ENCODE measurements at places on chromosomes 7 and 10.

- DNase-seq = no peak
Measured at GRCh38 chr7:46534664-46535588, 613.9 kb upstream of the IGFBP3 start.

- no peak for DNase-seq
Measured at GRCh38 chr7:157003756-157004520, 6.5 kb downstream of the MNX1 start.

DNA sequence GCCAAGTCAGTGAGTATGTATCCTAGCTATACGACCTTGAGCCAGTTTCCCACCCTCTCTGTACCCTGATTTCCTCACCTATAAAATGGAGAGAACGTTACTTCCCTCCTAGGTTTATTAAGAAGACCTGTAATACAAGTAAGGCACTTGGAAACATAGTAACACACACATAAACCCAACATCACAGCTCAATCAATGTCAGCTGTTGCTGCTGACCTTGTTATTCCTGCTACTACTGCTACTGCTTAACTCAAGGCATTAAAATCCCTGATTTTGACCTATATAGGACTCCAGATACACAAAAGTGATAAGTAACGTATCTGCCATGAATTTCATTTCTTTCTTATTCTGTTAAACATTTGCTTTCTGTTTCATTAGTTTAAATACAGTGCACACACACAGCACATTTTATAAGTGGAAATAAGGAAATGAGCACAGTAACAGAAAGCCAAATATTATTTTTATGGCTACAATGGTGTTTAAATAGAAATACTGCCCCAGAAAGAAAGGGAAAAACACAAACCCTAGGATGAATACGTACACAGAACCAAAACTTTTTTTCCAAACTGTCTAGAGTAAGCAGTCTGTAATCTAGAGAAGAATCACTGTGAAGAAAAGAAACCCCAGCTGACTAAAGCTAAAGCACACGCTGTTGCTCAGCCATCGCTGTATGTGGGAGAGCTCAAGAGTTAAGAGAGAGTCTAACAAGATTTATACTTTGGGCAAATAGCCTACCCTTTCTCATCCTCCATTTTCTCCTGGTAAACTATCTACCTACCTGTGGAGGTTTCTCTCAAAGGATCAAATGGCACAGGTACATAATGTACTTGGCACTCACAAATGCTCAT is 19.0 kb downstream of the NAPEPLD start:
- no peak for DNase-seq

GRCh38 chr10:42951486-42952251 is 125.2 kb upstream of the RET start:
- no peak for DNase-seq

DNA sequence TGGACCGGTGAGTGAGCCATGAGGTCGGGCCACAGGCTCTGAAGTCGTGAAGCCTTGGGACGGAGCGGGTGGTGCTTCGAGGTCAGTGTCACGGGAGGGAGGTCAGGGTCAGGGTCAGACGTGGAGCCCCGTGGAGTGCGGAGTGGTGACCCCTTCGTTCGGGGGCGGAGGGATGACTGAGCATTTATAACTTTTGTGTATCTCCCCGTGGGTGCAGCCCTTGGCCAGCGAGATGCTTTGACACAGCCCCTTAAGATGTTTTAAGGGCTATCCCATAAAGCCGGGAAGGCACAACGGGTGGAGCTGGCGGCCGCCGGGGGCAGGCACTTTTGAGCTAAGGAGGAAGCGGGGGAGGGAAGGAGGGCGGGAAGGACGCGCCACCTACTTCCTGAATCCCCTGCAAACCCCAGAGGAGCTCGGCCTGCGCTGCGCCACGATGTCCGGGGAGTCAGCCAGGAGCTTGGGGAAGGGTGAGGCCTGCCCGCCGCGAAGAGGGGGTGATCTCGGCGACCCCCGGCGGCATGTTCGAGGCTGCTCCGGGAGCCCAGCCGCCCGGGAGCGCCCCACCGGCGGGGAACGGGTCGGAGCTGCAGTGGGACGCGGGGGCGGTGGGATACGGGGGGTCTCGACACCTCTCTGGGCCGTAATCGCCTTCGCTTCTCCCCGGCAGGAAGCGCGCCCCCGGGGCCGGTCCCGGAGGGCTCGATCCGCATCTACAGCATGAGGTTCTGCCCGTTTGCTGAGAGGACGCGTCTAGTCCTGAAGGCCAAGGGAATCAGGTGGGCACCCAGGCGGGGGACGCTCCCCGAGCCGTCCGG is at the start of gene GSTO1:
GSTO1 (plus strand) TSS at position 400 of the 818 bp plus-strand sequence; CDS start at position 437, 37 bp downstream.
- DNase-seq = peak; percentile 63

DNA sequence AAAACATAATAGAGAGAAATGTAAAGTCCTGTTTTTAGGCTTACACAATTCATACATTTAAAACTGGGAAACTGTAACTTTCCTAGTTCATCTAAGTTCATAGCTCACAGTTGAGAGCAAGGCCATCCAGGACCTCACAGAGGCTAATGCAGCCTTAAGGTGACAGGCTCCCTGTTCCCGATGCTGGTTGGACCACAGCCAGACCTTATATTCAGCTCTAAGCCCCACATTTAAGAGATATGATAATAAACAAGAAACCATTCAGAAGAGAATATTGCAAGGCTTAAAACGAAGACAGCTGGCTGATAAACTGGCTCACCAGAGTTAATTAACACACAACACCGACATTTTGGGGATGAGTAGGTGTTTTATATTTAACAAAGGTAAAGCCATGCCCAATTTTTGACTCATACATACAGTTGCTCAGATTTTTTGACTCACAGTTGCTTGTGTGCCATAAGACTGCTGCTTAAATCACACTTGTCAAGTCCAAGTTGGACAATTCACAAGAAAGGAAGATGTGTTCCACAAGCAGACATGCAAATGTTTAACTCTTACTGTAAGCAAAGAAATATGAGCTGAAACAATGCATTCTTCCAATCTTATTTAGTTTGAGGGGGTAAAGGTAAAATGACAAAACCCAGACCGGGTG is 41.1 kb upstream of the TMEM213 start:
- no peak for DNase-seq

DNA sequence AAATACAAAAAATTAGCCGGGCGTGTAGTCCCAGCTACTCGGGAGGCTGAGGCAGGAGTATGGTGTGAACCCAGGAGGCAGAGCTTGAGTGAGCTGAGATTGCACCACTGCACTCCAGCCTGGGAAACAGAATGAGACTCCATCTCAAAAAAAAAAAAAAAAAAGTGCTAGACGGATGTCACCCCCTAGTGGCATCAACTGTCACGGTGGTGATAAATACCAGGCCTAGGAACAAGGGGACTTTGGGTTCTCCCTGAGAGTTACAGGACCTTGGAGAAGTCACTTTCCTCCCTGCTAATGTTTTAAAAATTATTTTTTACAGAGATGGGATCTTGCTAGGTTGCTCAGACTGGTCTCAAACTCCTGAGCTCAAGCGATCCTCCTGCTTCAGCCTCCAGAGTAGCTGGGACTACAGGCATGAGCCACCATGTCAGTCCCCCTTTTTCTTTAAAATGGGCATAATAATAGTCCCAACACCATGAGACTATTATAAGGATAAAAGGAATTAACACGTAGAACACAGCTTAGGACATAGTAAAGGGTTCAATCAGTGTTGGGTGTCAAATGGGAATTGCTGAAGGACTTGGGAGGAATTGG is 2.6 kb upstream of the TMEM130 start:
- no peak for DNase-seq

DNA sequence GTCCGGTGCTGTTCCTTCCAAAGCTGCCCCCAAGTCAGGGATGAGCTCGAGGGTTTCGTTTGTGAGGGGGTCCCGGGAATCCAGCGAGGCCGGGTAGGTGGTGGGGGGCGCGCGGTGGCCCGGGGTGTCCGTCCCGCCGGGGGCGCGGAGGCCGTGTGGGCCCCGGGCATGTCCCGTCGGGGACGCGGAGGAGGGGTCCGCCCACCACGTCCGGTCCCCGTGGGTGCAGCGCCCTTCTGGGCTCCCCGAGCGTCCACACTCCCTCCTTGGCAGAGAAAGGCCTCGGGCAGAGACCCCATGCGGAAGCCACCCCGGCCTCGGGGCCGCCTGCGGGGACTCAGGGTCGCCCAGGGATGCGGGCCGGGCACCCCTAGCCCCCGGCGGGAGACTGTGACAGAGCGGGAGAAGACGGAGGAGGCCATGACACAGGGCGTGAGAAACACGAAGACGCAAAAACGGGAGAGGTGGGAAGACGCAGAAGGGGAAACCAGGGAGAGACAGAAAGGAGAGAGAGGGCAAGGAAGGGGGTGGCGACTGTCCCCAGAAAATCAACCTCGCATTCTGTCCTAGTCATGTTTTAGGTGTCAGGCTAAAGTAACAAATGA is 640 bp upstream of the ZNF425 start:
- peak; percentile 45 for DNase-seq

- no peak for DNase-seq
Measured at GRCh38 chr7:50868426-50869100, 85.9 kb upstream of the GRB10 start.

DNA sequence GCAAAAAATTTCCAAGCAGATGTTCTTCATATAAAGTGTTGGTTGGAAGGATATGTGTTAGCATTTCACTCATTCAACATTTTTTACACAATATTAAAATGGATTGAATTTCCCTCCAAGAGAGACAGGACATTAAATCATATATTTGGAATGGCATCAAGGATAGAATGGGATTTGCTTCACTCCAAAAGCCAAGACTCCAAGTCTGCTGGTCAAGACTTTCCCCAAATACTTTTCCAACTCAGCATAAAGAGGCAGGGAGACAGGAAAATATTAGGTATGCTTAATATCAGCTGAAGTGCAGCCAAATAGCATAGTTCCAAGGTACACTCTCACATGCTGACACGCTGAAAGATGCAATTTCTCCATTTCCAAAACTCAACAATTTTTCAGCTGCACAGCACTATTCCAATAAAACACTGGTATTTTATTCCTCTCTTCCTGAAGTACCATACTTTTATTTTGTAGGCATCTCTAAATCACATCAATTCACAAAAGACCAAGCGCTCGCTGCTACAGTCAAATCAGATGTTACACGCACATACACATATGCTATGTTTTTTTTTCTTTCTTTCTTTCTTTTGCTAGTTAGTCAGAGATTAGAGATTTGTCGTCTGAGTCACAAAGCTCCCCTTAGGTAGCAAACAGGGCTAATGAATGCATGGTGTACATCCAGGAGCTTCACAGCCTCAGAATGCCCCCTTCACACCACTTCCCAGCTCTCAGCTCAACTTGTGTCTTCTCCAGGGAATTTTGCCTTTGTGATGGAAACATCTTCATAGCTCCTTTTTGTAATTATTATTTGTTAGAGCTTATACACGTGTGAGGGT is 1033.8 kb upstream of the AUTS2 start:
- no peak for DNase-seq

DNA sequence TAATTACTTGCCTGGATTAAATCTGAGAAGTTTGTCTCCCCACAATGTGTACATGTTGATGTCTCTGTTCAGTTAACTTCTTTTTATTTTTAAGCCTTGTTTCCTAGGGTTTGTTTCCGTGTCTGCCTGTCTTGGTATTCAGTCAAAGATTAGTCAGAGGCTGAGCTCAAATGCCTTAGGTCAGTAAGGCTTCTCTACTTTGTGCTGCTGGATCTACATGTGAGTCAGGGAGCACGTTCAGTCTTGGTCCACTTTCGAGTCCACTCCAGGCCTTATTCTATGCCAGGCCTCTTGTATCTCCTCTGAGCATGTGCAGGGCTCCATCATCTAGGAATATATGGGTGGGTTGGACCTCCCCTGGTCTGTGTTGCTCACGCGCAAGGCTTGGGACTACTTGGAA is 93.3 kb upstream of the FZD8 start:
- DNase-seq = no peak

DNA sequence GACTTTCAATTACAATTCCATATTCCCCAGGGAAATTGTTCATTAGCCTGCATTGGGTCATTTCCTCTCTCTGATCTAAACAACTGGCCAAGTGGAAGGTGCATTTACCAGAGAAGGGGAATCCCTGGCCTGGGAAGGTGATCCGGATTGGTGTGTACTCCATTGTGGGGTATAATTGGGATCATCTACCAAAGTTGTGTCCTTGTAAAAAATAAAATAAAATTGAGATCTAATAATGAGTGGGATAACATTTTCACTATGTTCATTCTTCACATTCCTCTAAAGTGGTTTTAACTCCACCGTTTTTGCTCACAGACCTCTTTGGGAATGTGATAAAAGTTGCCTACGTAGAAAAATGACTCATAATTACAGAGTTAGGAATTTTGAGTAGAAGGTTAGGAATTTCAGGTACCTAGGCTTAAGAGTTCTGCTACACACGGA is 22.8 kb downstream of the ARL5B start:
- DNase-seq = no peak

DNA sequence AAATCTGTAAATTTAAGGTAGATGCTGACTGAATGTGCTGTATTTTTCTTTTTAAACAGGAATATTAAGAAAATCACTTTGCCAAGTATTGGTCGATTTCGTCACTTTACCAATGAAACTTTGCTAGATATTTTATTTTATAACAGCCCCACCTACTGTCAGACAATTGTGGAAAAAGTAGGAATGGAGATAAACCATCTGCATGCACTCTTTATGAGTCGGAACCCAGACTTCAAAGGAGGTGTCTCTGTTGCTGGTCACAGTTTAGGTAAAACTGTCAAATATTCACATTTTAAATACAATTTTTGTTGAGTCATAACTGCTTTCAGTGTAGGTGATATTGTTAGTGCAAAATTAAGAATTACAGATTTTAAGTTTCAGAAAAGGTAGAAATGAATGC is 25.2 kb downstream of the SEC23IP start:
- no peak for DNase-seq

DNA sequence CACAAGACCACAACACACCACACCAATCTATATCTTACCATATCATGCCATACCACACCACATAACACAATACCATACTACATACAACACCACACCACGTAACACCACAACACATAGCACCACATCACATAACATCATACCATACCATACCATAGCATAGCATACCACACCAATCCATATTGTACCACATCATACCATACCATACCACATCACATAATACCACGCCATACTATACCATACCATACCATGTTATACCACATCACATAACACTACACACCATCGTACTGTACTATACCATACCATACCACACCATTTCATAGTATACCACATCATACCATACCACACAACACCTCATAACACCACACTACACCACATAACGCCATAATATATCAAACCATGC is 335.2 kb upstream of the VWC2 start:
- DNase-seq = no peak

DNA sequence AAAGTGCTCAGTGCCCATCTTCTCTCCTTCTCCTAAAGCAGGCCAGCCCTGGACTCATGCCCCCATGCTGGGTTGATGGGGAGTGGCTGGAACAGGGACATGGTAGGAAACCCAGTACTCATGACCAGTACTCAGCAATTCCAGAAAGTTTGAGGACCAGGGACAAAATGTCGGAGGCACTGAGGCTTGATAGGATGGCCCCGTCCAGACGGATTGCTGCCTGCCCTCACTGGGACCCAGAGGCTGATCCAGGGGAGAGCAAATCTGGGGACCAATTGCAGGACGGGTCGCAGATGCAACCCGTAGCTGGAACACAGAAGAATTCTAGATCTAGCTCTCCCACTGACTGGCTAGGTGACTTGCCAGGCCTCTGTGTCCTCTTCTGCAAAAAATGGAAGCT is 5.1 kb downstream of the ZCCHC24 start:
- DNase-seq = no peak
